Activated T-helper 1 cell treated with Interleukin-2 at 50 U/mL for 16 hours (primary cell): ENCODE measurements at places on chromosomes 16 and 17.

GRCh38 chr17:46976626-46977270 lies 2.3 kb downstream of the RPRML start:
- DNase-seq = no peak

GRCh38 chr16:65226077-65226476 lies 104.2 kb upstream of the CDH11 start:
- no peak for DNase-seq

- no peak for DNase-seq
These were observed 512.4 kb upstream of the CDH11 start for GRCh38 chr16:65634291-65634690.

DNA sequence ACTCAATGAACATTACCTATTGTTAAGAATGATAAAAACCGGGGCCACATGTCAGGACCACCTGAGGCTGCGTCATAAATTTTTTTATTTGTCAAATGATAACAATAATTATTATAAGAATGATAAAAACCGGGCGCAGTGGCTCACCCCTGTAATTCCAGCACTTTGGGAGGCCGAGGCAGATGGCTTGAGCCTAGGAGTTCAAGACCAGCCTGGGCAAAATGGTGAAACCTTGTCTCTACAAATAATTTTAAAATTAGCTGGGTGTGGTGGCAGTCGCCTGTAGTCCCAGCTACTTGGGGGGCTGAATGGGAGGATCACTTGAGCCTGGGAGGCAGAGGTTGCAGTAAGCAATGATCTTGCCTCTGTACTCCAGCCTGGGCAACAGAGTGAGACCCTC lies 816 bp upstream of the SHMT1 start:
- DNase-seq = no peak
